ENCODE measurements at places on chromosomes 6 and 20. TPM values are rescaled to one million over a fixed set of nuclear protein-coding genes. Genes with fewer than 3 reads are reported as not detected.

RSPO3 gene
- 2.3 TPM for total RNA-seq

OR2J3 gene
- total RNA-seq = not detected

TREM1 gene
- 11.7 TPM for total RNA-seq

MYO6 gene
- 23.8 TPM for total RNA-seq

DNMT3B gene
- 0.81 TPM for total RNA-seq

GGT7 gene
- 22.2 TPM for total RNA-seq

TMEM217 gene
- 0.41 TPM for total RNA-seq

GHRH gene
- total RNA-seq = not detected

HLA-DQA1 gene
- total RNA-seq = 24.4 TPM

GJE1 gene
- not detected for total RNA-seq

KIFC1 gene
- total RNA-seq = 0.81 TPM

NMBR gene
- 0.49 TPM for total RNA-seq

MUC22 gene
- total RNA-seq = not detected

TMEM14B gene
- total RNA-seq = 80.7 TPM

GPR63 gene
- total RNA-seq = 0.99 TPM

SLC29A1 gene
- 132 TPM for total RNA-seq

TPMT gene
- total RNA-seq = 5.0 TPM
